NCI-H446 (cell line): ENCODE measurements at places on chromosomes 2 and 18.
A peak's percentile ranks its signal among the peaks of the same experiment; 100 is the strongest.

- DNase-seq: peak; percentile 69
These were observed 5.6 kb upstream of the NAPG start for GRCh38 chr18:10519999-10520935.

DNA sequence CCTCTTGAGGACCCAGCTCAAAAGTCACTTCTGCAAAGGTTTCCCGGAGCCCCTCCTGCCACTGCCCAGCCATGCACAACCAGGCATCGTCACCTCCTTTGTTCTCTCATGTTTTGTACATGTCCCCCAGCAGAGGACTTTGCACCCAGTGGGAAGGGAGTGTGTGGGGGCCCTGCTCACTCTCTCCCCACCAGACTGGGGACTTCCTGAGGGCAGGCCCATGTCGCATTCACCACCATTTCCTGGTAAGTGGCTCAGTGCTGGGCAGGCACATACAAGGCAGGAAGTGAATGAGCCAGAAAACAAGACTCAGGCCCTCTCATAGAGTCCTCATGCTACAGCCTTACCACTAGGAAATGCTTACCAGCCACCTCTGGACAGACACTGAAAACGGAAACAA, 18.9 kb downstream of the MRPL35 start:
- DNase-seq: no peak

DNA sequence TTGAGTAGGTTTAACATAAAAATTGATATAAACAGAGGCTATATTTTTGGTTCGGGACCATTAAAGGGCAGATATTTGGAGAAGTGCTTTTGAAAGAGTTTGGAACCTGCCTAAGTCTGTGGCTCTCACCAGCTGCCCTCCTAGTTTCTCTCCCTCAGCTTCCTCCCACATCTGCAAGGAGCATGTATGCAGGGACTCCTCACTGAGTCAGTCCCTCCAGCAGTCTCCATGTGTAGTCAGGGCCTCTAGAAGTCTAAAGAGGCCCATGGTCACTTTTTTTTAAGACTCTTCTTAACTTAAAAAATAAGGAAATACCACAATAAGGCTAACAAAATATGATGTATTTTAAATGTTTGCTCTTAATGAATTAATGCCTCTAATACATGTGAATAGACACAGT, 220.0 kb upstream of the TANK start:
- no peak for DNase-seq

GRCh38 chr2:188979187-188980114, 5.3 kb downstream of the COL3A1 start:
- DNase-seq: no peak

DNA sequence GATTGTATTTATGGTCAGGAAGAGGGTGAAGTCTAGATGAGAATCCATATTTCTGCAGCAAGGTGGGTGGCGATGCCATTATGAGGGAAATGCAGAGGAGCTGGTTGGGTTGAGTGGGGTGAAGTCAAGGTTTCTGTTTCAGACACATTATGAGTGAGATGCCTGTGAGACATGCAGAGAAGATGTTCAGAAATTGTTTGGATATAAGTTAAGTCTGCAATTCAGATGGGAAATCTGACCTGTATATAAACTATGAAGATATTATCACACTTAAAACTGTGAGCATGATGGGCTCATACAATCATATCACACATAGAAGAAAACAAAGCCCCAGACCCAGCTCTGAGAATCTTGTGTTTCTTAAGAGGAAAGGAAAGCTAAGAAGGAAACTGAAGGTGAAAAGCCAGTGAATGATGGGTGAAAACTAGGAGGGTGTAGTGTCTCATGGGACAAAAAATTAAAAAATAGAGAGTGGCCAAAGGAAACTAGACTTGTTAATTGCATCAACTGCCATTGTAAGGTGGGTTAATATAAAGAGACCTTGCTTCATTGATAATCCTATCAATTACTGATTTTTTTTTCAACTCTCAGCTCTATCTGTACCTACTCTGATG, 14.2 kb downstream of the GALNT5 start:
- no peak for DNase-seq
